Stimulated activated CD8-positive, alpha-beta memory T cell treated with anti-CD3 and anti-CD28 coated beads, Interleukin-7, amount 100 ng/mL, for 1 hour (primary cell): ENCODE measurements at places on chromosomes 7 and 10.

GRCh38 chr7:159013825-159014289 is 130.8 kb downstream of the VIPR2 start:
- no peak for DNase-seq

GRCh38 chr7:141094336-141095070 is 20.6 kb downstream of the TMEM178B start:
- DNase-seq, result no peak

GRCh38 chr7:82050792-82051191 is 280.9 kb upstream of the HGF start:
- DNase-seq, result no peak

GRCh38 chr7:36440880-36441279 is 51.2 kb downstream of the ANLN start:
- DNase-seq, result no peak

GRCh38 chr10:71333129-71333887 is 14.2 kb downstream of the SLC29A3 start:
- no peak for DNase-seq

DNA sequence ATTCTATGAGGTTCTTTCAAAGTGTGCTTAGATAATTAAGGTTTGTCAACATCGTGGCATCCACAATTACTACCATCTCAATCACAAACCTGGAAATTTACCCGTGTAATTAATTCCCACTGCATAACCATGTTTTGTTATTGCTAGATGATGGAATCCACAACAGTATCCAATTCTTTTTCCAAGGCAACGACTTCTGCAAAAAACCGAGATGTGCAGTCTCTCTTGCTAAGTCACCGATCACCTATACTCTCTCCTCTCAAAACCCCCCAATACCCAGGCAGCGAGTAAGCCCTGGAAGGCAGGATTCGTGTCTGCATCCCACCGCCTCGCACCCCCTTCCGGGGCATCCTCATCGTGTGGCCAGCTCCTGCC is 678 bp upstream of the EIF4H start:
- no peak for DNase-seq

DNA sequence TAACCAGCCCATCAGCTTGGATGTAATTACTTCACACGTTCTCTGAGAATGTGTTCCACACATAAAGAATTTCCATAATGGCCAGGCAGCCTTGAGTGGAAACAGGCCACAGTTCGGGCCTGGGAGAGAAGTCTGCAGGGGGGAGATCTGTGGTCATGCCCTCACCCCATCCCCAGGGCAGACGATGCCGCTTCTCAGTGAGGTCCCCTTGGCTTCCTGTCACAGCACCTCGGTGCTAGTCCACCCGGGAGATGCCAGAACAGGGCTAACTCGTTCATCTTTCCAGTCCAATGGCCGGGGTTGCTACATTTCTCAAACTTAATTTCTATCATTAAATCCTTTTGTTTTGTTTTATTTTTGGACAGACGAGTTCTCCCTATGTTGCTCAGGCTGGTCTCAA is 624.1 kb downstream of the PTPRN2 start:
- no peak for DNase-seq

DNA sequence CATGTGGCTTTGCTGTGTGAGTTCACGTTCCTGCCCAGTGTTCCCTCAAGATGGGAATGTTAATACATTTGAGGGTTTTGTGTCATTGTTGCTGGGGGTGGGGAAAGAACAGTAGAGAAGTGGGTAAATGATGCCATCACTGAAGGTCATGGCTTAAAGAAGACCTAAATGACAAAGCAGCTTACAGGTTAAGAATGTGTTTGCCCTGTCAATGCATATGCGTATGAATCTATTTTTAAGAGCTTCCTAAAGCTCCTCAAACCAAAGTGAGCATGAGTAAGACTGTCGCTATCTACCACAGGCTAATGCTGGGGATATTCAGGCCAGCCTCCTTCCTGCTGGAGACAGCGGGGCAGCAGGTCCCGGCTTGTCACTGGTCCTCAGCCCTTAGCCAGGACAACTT is 162.9 kb downstream of the CREB5 start:
- no peak for DNase-seq

GRCh38 chr7:3399858-3400257 is 98.8 kb downstream of the SDK1 start:
- no peak for DNase-seq

DNA sequence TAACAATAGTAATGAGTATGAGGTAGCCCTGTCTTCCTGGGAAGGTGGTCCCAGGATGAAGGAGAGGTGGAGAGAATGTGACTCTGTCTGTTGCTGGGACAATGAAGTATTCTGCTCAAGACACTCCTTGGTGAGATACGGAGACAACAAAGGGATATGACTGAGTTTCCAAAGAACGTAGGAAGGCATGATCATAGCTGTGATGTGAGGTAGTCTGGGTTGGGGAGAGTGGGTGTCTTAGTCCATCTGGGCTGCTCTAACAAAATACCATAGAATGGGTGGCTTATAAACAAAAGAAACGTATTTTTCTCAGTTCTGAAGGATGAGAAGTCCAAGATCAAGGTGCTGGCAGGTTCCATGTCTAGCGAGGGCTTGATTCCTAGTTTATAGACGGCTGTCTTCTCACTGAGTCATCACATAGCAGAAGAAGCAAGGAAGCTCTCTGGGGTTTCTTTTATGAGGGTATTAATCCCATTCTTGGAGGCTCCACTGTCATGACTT is 84.9 kb upstream of the RHOBTB1 start:
- DNase-seq, result no peak

DNA sequence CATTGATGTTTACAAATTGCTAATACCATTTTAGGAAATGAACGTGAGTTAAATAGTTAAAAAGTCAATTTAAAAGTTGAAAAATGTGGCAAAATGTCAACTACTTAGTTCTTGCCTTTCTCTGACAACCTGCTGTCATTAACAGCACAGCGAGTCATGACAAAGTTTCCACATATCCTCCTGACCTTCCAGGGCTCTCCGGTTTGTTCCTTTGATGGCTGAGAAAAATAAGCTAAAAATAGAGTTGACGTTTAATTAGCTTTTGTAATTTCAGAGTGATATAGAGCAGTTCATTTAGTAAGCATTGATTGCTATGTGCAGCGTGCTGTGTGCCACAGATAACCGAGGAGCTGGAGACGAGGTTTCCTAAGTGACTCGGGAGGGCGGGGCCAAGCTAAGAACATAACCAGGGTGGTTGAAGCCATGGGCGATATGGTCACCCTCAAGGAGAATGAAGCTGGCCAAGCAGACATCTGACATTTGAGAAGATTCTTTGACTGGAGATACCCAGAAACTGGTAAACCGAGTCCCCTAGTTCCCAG is 47.9 kb downstream of the OGDH start:
- DNase-seq, result no peak

GRCh38 chr7:107641676-107642075 is 19.0 kb upstream of the SLC26A4 start:
- DNase-seq, result no peak

GRCh38 chr7:136086712-136087111 is 109.6 kb upstream of the MTPN start:
- no peak for DNase-seq

GRCh38 chr10:125795637-125796190 is 20.1 kb upstream of the MMP21 start:
- DNase-seq, result no peak

GRCh38 chr7:112701456-112701855 is 88.7 kb downstream of the TMEM168 start:
- DNase-seq, result no peak

DNA sequence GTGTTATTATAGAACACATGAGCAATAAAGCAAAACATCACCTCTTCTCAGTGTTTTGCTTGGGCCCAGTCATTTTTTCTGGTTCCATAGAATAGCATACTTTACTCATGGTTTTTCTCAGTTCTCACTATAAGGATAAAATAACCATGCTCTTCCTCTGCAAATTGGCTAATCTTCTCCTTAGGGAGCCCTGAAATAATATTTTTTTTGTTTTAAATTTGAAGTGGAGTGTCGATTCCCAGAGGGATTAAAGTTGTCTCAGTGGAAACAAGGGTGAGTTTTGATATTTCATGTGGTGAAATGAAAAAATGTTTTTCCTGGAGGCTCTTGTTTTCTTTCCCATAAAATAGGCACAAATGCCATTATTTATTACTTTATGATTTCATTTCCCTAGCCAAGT is 127.3 kb downstream of the NOC3L start:
- no peak for DNase-seq

- DNase-seq, result no peak
Measured at GRCh38 chr7:96636979-96637378, 72.7 kb downstream of the SEM1 start.

DNA sequence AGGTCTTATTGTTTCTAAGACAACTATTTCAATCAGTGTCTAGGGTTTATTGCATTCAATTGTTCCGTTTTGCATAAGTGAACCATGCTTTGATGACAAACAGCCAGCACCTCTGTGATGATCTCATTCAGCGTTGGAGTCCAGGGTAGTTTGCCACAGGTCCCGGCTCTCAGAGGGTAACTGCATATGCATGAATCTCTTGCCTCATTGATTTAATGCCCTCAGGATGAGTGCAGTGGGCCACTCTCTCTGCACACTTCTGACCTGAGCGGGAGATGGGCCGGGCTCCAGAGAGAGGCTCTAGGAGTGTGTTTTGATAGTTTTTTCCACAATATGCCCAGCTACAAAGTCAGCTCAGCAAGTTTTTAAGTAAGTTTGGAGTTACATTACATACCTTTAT is 83.9 kb downstream of the HECW1 start:
- DNase-seq, result no peak

- DNase-seq, result no peak
Measured at GRCh38 chr7:143049362-143049761, 2.8 kb upstream of the OR6V1 start.

DNA sequence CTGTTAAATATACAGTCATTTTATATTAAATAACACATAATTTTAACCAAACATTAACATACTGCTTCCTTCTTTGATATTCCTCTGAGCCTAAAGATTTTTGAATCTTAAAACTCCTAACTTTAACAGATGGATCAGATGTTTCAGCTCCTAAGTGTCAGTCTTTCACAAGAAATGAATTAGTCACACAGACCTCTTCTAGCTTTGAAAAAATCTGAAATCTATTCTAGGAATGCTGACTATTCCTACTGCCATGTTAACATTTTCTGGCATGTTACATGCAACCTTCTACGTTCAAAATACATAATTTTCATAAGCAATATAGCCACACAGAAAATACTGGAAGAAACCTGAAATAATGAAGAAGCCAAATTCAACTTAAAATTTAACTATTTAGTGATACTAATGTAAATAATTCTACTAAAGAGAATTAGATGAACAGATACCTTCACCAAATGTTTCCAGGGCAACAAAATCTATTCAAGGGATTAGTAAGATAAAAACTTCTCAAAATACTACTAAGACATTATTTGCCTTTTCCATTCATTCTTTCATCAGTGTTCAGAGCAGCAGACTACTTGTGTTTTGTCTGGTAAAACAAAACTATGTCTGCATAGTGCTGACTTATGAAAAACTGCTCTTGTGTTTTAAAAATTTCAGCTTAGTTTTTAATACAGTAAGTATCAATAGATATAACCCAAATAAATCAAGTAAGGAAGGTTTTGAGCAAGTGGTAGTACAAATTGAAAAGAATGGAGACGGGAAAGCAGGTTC is 9.2 kb downstream of the JMJD1C start:
- no peak for DNase-seq

- DNase-seq, result no peak
Measured at GRCh38 chr10:15427843-15428414, 56.8 kb upstream of the FAM171A1 start.

- no peak for DNase-seq
Measured at GRCh38 chr10:91295346-91295745, 74.9 kb downstream of the PCGF5 start.

GRCh38 chr7:79997345-79997744 is 137.3 kb upstream of the GNAI1 start:
- DNase-seq, result no peak

DNA sequence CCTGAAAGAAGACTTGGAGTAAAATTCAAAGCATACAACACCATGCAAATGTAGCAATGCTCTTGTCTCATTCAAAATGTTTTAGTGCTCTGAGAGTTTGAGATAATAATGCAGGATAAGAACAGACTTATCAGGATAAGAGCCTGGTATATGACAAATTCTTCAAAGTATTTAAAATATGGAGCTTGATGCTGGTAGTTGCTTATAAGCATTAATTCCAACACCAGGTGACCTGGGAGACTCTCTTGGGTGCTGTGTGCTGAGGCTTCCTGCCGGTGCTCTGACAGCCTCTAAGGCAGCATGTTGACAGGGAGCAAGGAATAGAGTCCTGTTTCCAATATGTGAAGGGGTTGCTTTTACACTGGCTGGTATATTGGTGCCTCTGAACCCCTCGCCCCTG is 34.8 kb upstream of the SLC26A5 start:
- DNase-seq, result no peak

- no peak for DNase-seq
Measured at GRCh38 chr10:126131341-126131740, 235.0 kb downstream of the FANK1 start.

DNA sequence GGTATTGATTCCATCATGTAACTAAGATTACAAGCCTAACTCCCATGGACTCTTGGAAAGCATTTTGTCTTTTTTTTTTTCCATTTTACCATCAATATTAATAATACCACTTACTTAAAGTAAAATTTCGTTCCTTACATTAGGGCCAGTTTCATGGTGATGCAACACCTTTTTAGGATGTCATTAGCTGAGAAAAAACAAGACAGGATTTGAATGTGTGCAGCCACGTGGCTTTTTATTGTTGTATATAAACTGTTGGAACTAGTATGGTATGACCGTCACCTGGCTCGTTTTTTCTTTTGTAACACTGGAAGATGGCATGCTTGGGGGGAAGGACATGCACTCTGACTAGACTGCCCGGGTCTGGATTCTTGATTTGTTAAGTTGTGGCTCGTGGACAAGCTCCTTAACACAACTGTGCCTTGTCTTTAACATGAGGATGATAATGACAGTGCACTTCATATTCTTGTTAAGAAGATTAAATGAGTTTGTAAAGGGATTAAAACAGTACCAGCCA is 42.1 kb downstream of the ARHGAP21 start:
- DNase-seq, result no peak

DNA sequence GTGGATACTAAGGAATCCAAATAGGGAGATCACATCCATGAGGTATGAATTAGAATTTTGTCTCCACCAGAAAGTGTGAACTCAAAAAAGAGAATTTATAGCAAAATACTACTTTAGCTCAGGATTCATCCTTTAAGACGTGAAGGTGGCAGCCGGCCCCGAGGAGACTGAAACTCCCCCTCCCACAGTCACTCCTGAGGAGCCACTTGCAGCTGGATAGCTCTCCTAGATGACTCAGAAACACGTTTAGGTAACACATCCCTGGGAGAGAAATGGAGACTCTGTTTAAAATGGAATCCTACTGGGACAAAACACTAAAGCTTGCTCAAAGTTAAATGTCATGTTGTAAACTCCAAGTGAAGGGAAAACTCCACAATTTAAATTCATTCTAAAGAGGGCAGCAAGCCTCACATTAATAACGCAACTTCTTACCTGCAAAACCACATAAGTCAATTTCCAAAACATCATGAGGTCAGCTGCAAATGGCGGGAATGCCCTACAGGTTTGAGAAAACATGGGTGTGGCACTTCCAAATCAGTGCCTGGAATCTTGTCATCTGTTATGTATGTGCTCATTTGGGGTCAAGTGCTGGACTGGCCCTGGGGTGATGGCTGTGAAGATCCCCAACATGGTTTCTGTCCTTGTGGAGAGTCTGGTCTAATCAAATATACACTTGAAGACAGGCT is 46.2 kb downstream of the ICA1 start:
- DNase-seq, result no peak
